ENCODE measurements at places on chromosomes 4 and X. TPM values are rescaled to one million over a fixed set of nuclear protein-coding genes. Genes with fewer than 3 reads are reported as not detected.

DNA sequence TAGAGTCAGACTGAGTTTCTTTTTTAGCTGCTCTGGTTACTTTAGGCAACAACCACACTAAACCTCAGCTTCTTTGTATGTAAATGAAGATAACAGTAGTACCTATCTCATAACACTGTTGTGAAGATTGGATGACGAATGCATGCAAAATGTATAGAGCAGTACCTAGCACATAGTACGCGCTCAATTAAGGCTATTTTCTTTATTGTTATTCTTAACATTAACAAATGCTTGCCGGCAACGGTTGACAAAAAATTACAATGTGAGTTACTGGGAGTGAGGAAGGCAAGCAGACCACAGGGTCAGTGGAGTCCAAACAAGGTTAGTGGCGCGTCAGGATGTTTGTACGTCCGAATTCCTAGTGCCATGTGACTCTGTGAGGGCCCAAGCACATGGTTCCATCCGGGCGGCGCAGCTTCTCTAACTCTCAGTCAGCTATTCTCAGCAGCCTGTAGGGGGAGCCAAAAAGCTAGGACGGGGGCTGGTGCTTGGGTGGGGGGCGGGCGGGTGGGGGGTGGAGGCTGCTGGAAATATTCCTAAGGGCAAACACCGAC, 821 bp upstream of the NALF2 start:
- no peak overlapping the region for H3K27ac ChIP-seq
- peak overlapping the region; percentile 92 for H3K4me3 ChIP-seq
- DNase-seq = no peak
- no peaks in the 10 kb centered on the region for H3K27me3 ChIP-seq

DNA sequence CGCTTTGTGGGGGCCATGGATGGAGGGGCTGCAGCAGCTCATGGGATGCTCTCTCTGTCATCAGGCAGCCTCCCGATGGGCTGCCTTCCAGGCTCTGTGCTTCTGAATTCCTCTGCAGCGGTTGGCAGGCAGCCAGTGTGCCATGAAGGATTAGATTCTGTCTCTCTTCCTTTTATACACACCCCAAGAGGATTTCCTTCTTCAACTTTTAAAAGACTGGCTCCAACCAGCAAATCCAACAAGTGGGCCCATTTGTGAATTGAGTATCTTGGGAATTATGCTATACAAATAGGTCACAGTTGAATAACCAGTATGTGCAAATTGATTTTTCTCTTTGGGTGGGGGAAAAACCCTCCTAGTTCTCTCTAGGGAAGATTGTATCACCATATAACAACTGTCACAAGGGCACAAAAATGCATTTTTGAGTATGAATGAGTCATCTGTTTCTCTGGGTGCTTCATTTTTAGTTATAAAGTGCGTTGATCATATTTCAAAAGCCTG, 96.8 kb upstream of the FAT1 start:
- H3K36me3 ChIP-seq = no peaks in the 10 kb centered on the region
- no peak overlapping the region for H3K27ac ChIP-seq
- peak; percentile 40 for DNase-seq
- no peak overlapping the region for H3K4me3 ChIP-seq
- peaks cover 18% of the 10 kb centered on the region for H3K4me1 ChIP-seq
- H3K27me3 ChIP-seq = no peaks in the 10 kb centered on the region

- DNase-seq = no peak
- peak overlapping the region; percentile 48 for H3K4me3 ChIP-seq
- peak overlapping the region; percentile 68 for H3K27ac ChIP-seq
- no peaks in the 10 kb centered on the region for H3K36me3 ChIP-seq
These were observed 82.4 kb upstream of the RBPJ start for GRCh38 chr4:26238426-26238777.

GRCh38 chr4:126705266-126705665, 927.5 kb upstream of the INTU start:
- no peak for DNase-seq
- no peaks in the 10 kb centered on the region for H3K36me3 ChIP-seq
- H3K27ac ChIP-seq = no peak overlapping the region
- no peaks in the 10 kb centered on the region for H3K4me1 ChIP-seq

DNA sequence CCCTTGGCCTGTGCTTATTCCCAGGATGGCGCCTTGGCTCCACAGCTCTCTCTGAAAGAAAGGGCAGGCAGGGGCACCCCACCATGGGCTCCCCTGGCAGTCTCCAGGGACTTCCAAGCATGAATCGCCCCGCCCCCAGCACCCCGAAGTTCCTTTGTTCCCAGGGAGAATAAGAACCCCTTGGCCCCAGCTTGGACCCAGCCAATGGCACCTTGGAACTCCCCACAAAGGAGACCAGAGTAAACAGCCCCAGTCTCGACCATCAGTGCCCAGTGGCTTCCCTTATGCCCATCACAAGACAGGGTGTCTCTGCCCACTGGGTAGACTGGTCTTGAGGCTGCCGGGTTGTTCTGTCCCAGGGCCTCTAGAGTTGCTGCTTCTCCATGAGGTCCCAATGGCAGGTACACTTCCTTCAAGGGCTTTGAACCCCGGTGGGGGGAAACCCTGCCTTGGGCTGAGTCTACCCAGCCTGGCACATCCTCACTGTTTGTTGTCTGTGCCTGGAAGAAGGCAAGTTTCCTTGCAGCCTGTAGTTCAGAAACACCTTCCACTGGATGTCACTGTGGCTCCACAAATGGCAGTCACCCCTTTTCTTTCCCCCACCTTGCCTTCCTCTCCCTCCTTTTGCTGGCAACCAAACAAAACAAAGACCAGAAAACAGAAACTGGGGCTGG, 30.8 kb downstream of the NBDY start:
- no peaks in the 10 kb centered on the region for H3K36me3 ChIP-seq
- no peaks in the 10 kb centered on the region for H3K27me3 ChIP-seq
- peaks cover 3% of the 10 kb centered on the region for H3K4me1 ChIP-seq
- DNase-seq = no peak
- no peak overlapping the region for H3K4me3 ChIP-seq

DNA sequence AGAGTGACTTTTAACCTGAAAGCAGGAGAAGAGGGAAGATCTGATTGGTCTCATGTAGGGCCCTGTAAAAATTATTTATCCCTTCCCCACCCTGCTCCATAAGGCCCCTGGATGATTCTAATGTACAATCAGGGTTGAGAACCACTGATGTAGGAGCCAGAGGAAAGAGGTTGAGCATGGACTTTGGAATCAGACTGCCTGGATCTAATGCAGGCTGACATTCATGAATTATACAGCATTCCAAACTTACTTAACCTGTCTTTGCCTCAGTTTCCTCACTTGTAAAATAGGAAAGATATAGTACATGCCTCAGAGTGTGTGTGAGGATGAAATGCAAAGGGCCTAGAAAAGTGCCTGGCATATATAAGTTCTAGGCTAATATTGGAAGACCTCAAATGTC, 47.0 kb downstream of the STX18 start:
- peaks cover 5% of the 10 kb centered on the region for H3K36me3 ChIP-seq
- peaks cover 32% of the 10 kb centered on the region for H3K4me1 ChIP-seq
- H3K27ac ChIP-seq = no peak overlapping the region
- no peak overlapping the region for H3K4me3 ChIP-seq
- DNase-seq = no peak

GRCh38 chrX:123108513-123109427, 75.3 kb upstream of the GRIA3 start:
- no peak overlapping the region for H3K4me3 ChIP-seq
- DNase-seq = no peak
- H3K27me3 ChIP-seq = no peaks in the 10 kb centered on the region

GRCh38 chrX:13473442-13474163, 95.8 kb upstream of the EGFL6 start:
- H3K4me3 ChIP-seq = no peak overlapping the region
- H3K4me1 ChIP-seq = peaks cover 16% of the 10 kb centered on the region
- no peaks in the 10 kb centered on the region for H3K36me3 ChIP-seq

- H3K27ac ChIP-seq = no peak overlapping the region
- H3K27me3 ChIP-seq = no peaks in the 10 kb centered on the region
- no peaks in the 10 kb centered on the region for H3K36me3 ChIP-seq
- H3K4me3 ChIP-seq = no peak overlapping the region
- H3K4me1 ChIP-seq = no peaks in the 10 kb centered on the region
- no peak for DNase-seq
These were observed 339.5 kb downstream of the GPAT3 start for GRCh38 chr4:83875437-83875836.

GRCh38 chrX:84611843-84612636, 109.8 kb upstream of the HDX start:
- no peaks in the 10 kb centered on the region for H3K36me3 ChIP-seq
- no peak overlapping the region for H3K4me3 ChIP-seq
- H3K27ac ChIP-seq = no peak overlapping the region

- peaks cover 12% of the 10 kb centered on the region for H3K36me3 ChIP-seq
- H3K27ac ChIP-seq = no peak overlapping the region
- H3K4me3 ChIP-seq = no peak overlapping the region
- DNase-seq = no peak
- no peaks in the 10 kb centered on the region for H3K27me3 ChIP-seq
These were observed 70.5 kb upstream of the IRF2 start for GRCh38 chr4:184544788-184545409.

- H3K4me3 ChIP-seq = no peak overlapping the region
- no peaks in the 10 kb centered on the region for H3K36me3 ChIP-seq
- no peak overlapping the region for H3K27ac ChIP-seq
- peak; percentile 1 for DNase-seq
These were observed 132.8 kb upstream of the GPR101 start for GRCh38 chrX:137166591-137166990.

DNA sequence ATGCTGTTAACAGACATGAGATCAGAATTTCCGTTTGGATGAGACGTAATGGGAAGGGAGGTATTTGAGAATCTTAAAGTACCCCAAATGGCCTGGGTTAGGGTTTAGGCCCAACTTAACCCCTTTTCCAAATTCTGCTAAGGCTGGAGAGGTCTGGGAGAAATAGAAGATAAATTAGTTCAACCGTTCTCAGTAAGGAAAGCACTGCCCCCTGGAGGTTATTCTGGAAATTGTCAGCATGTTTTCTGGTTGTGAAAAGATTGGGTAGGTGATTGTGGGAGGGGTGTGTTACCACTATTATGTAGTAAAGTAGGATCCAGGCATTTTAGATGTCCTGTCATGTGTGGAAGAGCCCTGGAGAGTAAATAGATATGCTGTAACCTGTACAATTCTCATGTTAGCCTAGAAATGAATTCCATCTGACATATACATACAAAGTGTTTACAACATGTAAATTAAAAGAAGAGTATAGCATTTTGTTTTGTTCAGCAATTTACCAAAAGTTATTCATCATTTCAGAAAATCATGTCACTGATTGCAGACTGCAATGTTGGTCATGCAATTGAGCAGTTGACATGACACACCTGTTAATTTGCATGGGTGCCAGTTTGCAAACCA, 26.8 kb upstream of the GRXCR1 start:
- no peak overlapping the region for H3K4me3 ChIP-seq
- H3K4me1 ChIP-seq = no peaks in the 10 kb centered on the region
- DNase-seq = peak; percentile 44
- no peak overlapping the region for H3K27ac ChIP-seq
- no peaks in the 10 kb centered on the region for H3K27me3 ChIP-seq
- no peaks in the 10 kb centered on the region for H3K36me3 ChIP-seq

DNA sequence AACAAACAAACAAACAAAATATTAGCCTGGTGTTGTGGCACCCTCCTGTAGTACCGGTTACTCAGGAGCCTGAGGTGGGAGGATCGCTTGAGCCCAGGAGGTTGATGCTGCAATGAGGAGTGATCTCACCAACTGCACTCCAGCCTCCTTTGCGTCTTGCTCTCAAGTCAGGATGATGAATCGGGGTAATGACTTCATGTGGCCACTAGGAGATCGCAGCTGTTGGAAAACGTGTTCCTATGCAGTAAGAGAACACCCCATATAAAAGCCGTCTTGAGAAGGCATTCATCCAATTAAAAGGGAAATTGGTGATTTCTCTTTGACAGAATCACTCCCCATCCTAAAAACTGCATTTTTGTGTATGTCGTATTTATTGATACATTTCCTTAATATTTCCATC, 6.9 kb downstream of the CCNB3 start:
- H3K36me3 ChIP-seq = no peaks in the 10 kb centered on the region
- no peak for DNase-seq
- no peaks in the 10 kb centered on the region for H3K4me1 ChIP-seq
- no peak overlapping the region for H3K4me3 ChIP-seq

The CSAG3 gene
- not detected for total RNA-seq

The PRR32 gene
- not detected for total RNA-seq

The CPLX1 gene
- total RNA-seq = 0.93 TPM

The FAM47E gene
- 0.57 TPM for total RNA-seq

The SLAIN2 gene
- total RNA-seq = 44.1 TPM

The RTL9 gene
- total RNA-seq = not detected

The RWDD4 gene
- 15.9 TPM for total RNA-seq

The FOXR2 gene
- total RNA-seq = not detected

The PNMA3 gene
- not detected for total RNA-seq

The UGT2B10 gene
- not detected for total RNA-seq

The WAS gene
- total RNA-seq = 1.1 TPM

The SMPX gene
- total RNA-seq = not detected
